ENCODE measurements at places on chromosomes 4 and X.

DNA sequence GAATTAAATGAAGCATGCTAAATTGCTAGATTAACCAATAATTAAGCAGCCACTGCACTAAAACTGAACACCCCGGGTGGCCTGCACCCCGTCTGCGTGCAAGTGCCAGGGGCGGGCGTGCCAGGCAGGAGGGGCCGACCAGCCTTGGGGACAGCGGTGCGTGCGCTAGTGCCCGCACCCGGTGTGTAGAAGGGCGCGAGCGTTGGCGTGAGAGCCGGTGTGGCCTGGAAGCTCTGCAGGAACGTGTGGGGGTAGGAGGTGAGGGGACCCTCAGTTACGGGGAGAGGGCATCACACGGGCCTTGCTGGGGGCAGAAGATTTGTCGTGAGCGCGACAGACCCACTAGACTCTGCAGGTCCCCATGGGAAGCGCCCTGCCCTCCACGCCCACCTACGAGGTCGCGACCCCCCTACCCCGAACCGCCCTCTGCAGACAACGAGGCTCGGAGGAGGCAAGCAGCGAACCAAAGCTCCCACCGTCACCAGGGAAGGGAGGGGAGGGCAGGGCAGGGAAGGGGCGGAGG is 105.8 kb downstream of the FAM53A start:
- DNase-seq: no peak

GRCh38 chr4:184344899-184345572 is 127.4 kb upstream of the ENPP6 start:
- no peak for DNase-seq

DNA sequence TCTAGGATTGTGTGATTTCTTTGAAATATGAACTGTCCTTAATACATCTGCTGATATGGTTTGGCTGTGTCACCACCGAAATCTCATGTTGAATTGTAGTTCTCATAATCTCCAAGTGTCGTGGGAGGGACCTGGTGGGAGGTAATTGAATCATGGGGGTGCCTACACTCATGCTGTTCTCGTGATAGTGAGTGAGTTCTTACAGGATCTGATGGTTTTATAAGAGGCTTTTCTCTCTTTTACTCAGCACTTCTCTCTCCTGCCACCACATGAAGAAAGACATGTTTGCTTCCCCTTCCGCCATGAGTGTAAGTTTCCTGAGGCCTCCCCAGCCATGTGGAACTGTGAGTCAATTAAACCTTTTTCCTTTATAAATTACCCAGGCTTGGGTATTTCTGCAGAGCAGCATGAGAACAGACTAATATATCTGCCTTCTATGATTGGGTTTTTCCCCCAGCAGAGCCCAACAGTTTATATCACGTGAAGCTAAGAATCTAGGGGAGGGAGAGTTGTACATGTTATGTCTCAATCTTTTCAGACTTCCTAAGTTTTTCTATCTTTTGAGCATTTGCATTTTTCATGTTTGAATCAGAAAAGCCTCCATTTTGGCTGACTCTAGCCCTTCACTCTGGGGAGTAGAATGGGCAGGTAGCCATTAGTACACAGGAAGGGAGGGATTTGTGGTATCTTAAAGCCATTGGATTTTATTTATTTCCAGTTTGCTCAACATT is 58.9 kb downstream of the PLAC1 start:
- DNase-seq: no peak

DNA sequence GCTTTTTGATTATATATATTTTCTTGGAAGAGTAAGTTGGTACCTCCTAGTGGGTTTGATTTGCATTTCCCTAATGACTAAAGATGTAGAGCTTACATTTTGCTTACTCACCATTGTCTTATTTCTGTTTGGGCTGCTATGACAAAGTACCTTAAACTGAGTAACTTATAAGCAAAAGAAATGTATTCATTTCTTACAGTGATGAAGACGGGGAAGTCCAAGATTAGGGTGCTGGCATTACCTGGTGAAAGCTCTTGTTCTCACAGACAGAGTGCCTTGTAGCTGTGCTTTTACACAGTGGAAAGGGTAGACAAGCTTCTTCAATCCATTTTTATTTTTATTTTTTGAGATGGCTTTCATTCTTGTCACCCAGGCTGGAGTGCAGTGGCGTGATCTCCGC is 229.2 kb upstream of the AGA start:
- no peak for DNase-seq

GRCh38 chrX:73812256-73812655 is 249.3 kb downstream of the CHIC1 start:
- no peak for DNase-seq

DNA sequence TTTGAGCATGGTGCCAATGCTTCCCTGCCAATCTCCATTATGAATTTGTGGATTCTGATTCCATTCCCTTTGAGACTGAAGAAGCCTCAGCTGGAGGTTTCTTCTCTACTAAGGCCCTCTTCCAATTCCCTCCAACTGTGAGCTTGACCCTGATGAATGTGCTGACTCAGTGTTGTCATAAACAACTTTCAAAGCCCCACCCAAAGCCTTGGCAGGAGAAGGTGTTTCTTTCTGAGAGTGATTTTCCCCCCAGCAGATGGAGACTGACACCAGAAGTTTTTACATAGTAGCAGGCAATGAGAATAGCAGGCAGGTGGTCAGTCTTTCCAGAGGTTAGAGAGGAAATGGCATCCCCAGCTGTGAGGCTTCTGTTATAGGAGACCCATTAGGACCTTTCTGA is 53.1 kb downstream of the OCRL start:
- no peak for DNase-seq

GRCh38 chrX:110584083-110584482 is 211.5 kb downstream of the CHRDL1 start:
- DNase-seq: no peak

GRCh38 chr4:39626261-39626660 is 12.4 kb downstream of the SMIM14 start:
- DNase-seq: no peak

GRCh38 chr4:110197529-110198042 is 829 bp downstream of the ELOVL6 start:
- DNase-seq: peak; percentile 47

DNA sequence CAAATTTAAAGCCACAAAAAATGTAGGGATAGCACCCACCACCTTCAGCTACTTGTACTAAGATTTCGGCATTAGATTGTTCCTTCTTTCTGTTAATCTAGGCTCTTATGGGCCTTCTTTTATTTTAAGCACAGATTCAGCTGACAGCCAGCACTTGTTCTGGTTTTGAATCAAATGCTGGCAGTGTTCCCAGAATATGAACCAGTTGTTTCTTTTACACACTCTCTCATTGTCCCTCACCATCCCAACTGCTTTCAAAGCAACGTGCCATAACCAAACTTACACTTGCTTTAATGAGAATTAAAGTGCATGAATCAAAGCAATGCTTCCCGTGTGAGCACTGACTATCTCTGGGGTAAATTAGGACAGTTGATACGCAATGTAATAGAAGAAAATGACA is 744.5 kb upstream of the FAM241A start:
- peak; percentile 51 for DNase-seq

- DNase-seq: no peak
Measured at GRCh38 chr4:57640391-57641100, 530.4 kb upstream of the IGFBP7 start.

- DNase-seq: peak; percentile 62
Measured at GRCh38 chr4:81069706-81070331, 39.3 kb downstream of the BMP3 start.

DNA sequence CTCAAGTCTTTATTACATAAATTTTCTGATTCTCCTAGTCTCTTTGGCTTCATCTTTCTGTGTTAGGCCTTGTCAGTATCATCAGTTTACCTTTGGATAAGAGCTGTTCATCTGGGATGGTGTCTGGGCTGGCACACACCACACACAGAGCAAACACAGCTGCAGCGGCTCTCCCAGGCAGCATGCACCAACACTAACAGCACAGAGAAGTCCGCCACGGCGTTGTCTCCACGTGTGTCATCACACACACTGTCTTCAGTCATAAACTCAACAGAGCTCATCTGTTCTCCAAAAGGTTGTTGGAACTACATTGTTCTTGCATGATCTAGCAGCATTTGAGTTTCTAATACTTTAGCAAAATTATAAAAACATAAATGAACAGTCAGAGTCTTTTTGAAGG is 851.9 kb upstream of the FRG1 start:
- no peak for DNase-seq

DNA sequence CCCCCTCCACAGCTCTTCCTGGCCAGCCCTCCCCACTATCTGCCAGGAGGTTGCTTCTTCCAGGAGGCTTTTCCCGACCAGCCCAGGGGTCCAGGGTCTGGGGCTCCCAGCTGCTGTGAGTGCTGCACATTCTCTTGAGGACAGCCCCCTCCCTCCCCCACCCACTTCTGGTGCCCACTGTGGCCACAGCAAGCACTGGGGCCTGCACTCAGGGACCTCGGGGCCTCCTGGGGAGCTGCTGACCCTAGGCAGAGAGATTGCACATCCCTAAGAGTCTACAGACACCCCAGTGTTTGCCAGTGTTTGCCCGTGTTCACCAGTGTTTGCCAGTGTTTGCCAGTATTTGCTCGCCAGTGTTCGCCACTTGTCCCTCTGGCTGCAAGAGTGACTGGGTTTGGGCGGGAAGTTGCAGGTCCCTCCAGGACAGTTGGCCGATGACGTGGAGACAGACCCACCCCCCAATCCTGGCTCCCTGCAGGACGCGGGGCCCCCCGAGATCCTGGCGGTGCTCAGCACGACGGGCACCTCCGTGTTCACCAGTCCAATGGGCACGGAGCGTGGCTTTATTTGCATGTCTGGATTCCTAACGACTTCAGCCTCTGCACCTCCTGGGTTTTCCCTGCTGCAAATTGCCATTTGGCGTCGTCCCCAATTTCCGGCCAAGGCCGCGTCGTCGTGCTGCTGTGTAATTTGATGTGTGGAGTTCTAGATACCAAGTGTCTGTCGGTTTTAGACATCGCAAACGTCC is 87.5 kb upstream of the NKX1-1 start:
- no peak for DNase-seq

DNA sequence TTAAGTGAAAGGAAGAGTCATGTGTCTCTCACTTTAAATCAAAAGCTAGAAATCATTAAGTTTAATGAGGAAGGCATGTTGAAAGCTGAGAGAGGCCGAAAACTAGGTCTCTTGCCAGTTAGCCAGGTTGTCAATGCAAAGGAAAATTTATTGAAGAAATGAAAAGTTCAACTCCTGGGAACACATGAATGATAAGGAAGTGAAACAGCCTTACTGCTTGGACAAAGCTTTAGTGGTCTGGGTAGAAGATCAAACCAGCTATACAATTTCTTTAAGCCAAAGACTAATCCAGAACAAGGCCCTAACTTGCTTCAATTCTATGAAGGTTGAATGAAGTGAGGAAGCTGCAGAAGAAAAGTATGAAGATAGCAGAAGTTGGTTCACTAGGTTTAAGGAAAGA is 24.9 kb downstream of the RHOH start:
- no peak for DNase-seq

DNA sequence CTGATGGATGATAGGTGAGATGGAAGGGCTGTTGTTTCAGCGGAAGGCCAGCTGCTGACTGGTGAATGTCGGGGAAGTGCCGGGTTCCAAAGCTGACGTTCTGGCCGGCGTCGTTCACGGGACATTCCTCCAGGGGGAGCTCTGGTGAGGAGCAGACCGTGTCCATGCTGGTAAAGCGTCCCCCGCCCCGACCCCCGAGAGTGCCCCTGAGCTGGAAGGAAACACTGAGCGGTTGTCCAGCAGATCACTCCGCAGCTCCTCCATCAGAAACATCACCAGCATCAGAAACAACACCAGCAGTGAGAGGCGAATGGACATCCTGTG is 18.6 kb upstream of the ADRA2C start:
- no peak for DNase-seq

DNA sequence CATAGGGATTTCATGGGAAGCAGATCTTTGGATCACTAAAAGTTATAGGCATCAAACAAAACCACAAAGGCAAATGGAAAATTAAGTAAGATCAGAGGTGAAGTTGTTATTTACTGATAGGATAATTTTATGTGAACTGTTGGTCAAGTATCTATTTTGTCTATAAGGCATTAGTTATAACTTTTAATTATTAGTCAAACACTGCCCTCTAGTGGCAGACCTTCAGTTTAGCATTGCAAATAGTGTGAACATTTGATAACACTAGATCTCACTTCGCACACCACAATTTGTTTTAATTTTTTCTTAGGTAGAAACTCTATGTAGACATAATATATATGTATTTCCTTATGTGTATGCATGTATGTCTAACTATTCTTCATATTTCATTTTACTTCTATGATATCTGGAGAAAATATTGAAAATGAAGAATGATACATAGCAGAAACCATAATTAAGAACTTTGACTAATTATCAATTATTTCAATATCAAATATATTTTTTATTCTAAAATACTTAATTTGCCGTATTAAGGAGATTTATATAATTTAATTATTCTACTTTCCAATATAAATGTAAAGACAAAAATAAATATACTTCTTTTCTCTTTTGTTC is 214.5 kb upstream of the TACR3 start:
- no peak for DNase-seq

- DNase-seq: no peak
Measured at GRCh38 chr4:58325070-58325469, 1214.9 kb upstream of the IGFBP7 start.

GRCh38 chr4:36254371-36254770 is 10.1 kb upstream of the ARAP2 start:
- DNase-seq: no peak

DNA sequence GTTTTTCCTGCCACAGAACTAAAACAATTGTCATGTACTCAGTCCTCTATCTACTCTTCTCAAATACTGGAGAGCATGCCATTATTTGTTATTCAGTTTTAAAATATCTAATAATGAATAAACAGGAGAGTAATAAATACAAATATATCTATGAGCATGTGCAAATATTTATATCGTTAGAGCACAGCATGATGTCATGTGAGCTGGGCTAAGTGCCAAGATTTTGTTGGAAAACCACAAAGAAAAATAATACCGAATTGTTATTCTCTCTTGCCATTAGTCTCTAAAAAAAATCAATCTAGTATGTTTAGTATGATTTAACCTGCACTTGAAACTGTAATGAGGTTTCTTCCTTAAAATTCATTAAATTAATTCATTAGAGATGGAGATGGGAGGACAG is 97.3 kb downstream of the DDX60 start:
- DNase-seq: no peak

DNA sequence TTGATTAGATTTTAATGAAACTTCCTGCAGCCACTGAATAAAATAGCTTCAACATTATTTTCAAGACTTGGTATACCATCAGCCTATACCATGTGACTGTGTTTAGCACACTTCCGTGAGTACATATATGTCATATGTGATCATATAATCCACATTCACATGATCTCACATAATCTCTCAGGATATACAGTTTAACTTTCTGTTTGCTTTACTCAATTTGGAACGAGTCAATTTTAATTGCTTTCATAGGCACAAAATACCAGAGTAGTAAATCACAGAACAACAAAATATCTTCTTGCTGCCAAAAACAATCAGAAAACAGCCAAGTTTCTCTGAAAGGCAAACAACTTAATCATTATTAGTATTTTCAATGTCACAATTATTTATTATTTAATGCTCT is 731.1 kb upstream of the DIAPH2 start:
- no peak for DNase-seq

- no peak for DNase-seq
Measured at GRCh38 chr4:14744346-14744745, 257.9 kb upstream of the CPEB2 start.

GRCh38 chr4:173522951-173523395 is 7.1 kb downstream of the HAND2 start:
- DNase-seq: no peak

- no peak for DNase-seq
Measured at GRCh38 chr4:7194251-7195140, 2.2 kb downstream of the SORCS2 start.

All from occipital lobe (tissue), 3 donors.